Muscle of leg (tissue), 16 donors: ENCODE measurements at places on chromosomes 7 and 10.

GRCh38 chr7:47786557-47787248, 161.6 kb downstream of the PKD1L1 start:
- H3K27ac ChIP-seq: peak overlapping the region; percentile 49
- no peaks in the 10 kb centered on the region for H3K36me3 ChIP-seq
- peaks cover 12% of the 10 kb centered on the region for H3K4me1 ChIP-seq
- H3K4me3 ChIP-seq: no peak overlapping the region
- no peaks in the 10 kb centered on the region for H3K27me3 ChIP-seq
- peak; percentile 85 for DNase-seq

- no peaks in the 10 kb centered on the region for H3K27me3 ChIP-seq
- H3K36me3 ChIP-seq: no peaks in the 10 kb centered on the region
- H3K4me3 ChIP-seq: no peak overlapping the region
- H3K27ac ChIP-seq: no peak overlapping the region
- DNase-seq: no peak
Measured at GRCh38 chr7:94060752-94061151, 56.6 kb upstream of the BET1 start.

DNA sequence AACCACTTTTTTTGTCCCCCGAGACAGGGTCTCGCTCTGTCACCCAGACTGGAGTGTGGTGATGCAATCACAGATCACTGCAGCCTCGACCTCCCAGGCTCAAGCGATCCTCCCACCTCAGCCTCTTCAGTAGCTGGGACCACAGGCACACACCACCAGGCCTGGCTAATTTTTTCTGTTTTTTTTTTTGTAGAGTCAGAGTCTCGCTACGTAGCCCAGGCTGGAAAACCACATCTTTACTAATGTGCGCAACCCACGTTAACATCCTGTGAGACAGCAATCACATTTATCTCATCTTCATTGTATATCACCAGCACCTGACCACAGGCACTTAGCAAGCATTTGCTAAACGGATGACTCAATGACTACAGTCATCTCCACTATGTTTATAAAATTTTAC, 77.8 kb upstream of the ATP6V0A4 start:
- no peak overlapping the region for H3K4me3 ChIP-seq
- H3K4me1 ChIP-seq: no peaks in the 10 kb centered on the region
- no peak overlapping the region for H3K27ac ChIP-seq

DNA sequence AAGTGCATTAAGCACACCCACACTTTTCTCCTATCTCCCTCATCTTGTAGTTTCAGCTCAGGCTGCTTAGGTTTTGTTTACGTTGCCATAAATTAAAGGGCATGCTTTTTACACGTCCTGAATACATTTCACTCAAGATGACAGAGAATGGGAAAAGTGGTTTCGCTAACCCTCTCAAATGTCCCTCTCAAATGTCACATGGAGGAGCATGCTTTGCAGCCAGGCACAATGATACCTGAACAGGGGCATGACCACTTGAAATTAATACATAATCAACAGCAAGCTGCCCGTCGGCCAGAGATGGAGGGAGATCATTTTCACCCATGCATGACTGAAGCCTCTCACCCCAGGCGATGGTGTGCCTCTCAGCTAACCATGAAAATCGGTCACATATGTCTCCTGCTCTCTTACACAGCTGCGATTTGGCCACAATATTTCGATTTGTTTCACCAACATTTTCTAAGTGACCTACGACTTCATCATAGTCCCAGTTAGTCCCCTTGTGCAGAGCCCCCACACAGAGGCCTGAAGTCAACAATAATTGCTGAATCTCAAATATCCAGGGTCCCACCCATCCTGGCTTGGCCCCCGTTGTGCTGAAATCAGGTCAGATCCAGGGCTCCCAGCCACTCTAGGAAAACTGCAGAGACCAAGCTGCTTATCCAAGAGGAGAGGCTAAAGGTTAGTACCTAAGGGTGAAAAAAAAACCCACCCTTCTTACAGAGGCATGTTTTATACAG, 373.9 kb upstream of the NFE2L3 start:
- H3K4me1 ChIP-seq: peaks cover 18% of the 10 kb centered on the region
- H3K36me3 ChIP-seq: no peaks in the 10 kb centered on the region
- peak; percentile 75 for DNase-seq
- no peaks in the 10 kb centered on the region for H3K27me3 ChIP-seq
- no peak overlapping the region for H3K4me3 ChIP-seq
- H3K27ac ChIP-seq: no peak overlapping the region

DNA sequence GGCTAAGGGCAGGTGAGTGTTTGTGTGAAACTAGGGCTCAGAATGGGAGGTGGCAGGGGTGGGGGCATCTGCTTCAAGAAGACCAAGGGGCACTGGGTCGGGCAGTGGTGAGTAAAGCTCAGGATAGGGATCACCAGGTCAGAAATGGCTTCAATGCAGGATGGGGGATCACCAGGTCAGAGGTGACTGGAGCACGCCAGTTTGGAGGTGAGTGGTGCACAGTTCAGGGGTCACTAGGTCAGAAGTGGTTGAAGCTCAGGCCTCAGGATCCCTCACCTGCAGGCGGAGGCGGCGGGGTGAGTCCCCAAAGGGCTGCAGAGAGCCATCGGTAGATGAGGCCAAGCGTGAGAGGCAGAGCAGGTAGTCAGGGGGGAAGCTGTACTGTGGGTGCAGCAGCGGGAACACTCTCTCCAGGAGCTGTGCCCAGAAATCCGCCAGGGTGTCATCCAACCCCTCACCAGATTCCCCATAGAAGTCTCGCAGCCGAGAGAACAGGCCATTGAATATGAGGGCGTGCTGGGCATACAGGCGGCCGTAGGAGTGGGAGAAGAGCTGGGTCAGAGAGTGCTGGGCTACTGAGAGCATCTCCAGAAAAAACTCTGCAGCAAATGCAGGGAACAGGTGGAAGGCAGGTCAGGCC, 1.8 kb downstream of the GPC2 start:
- H3K4me1 ChIP-seq: peaks cover 21% of the 10 kb centered on the region
- no peak overlapping the region for H3K27ac ChIP-seq
- no peak for DNase-seq
- peaks cover 20% of the 10 kb centered on the region for H3K27me3 ChIP-seq

DNA sequence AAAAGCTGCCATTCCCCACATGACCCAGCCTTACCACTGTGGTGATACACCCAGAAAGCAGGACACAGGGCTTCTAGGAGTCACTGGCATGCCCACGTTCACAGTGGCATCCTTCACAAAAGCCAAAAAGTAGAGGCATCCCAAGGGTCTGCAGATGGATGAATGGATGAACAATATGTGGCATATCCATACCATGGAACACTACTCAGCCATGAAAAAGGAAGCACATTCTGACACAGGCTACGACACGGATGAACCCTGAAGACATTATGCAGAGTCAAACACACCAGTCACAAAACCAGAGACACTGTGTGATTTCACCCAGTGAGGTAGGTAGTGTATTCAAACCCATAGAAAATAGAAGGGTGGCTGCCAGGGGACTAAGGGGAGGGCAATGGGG, 104.7 kb upstream of the DDC start:
- H3K4me3 ChIP-seq: no peak overlapping the region
- no peak for DNase-seq
- no peak overlapping the region for H3K27ac ChIP-seq
- no peaks in the 10 kb centered on the region for H3K27me3 ChIP-seq
- peaks cover 6% of the 10 kb centered on the region for H3K36me3 ChIP-seq
- peaks cover 5% of the 10 kb centered on the region for H3K4me1 ChIP-seq

DNA sequence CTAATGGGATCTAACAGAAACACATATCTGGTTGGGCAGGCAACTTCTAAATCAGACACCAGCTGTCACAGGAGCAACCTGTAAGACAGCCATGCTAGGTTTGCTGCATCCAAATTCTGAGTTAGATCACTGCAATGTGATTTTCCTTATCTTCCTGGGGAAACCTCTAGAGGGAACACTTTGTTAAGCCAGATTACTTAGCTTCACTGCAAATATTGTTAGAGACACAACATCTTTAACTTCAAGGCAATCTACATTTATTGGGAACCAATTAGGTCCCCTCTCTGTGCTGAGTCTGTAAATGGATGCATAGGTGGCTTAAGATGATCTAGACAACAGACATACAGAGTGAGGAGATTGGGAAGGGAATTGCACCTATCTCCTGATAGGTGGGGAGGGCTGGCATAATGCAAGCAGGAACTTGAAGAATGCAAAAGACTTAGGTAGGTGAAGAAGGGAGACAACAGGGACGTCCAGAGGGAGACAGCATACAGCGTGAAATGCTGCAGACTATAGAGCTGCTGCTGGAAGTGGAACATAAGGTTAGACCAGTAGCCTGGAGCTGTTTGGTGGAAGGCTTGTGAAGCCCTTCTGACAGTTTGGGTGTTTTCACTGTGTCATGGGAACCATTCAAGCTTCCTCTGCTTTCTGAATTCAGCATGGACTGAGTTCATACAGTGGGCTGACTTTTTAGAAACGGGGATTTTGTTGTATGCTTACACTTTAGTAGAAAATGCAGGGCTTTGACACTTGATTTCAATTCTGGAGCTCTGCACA, 109.8 kb upstream of the ELMO1 start:
- DNase-seq: no peak
- no peaks in the 10 kb centered on the region for H3K36me3 ChIP-seq
- no peaks in the 10 kb centered on the region for H3K27me3 ChIP-seq
- H3K27ac ChIP-seq: no peak overlapping the region
- H3K4me3 ChIP-seq: no peak overlapping the region

DNA sequence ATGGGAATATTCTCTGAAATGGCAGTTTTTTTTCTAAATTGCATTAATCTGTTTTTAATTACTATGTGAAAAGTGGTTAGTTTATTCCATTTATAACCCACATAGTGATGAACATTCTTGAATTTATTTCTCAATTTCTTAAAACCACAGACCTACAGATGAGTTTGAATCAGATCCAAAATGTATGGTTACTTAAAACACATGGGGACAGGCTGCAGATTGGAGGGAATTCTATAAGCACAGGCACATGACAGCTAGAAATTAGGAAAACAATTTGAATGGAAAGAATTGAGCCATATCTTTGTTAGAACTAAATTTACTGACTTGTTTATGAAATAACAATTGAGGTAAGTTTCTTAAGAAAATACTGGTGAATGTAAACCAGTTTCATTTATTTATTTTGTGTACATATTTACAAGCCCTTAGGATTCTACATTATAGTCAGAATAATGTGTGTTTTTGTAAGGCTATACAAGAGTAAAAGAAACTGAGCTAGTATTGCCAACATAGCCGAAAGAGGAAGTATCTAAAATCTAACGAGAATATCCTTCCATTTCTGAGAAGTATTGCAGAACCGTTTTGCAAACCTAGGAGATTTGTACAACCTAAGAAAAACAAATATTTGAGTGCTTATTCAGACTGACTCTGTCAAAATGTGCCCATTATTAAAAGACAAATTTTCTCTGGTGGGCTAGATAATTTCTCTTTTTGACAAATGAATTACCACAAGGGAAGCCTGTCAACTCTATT, 434.3 kb upstream of the SEMA3D start:
- no peaks in the 10 kb centered on the region for H3K27me3 ChIP-seq
- peak; percentile 33 for DNase-seq
- H3K4me3 ChIP-seq: no peak overlapping the region
- no peaks in the 10 kb centered on the region for H3K36me3 ChIP-seq
- no peak overlapping the region for H3K27ac ChIP-seq

DNA sequence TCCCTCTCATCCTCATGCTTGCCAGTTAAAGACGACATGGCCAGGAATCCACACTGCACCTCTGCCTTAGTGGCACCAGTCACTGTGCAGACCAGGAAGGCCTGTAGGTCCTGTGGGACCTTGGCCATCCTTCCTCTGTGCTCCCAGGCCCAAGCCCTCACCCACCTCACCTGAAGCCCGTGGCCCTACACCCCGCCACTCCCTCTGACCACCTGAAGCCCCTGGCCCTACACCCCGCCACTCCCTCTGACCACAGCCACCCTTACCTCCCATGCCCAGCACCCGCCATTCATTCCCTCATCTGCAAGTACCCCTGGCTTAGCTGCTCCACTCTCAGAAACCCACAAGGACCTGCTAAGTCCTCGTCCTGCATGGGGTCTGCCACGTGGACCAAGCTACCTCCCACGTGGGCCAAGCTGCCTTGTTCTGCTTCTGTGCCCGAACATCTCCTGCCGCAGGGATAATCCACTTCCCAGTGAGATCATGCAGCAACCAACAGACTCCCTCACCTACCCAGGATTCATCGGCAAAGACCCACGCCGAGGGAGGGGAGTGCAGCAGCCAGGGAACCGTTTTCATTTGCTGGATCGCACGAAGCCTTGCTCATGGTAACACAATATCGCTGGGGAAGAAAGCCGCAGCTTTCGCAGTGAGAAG, 151.2 kb downstream of the TCERG1L start:
- H3K4me1 ChIP-seq: no peaks in the 10 kb centered on the region
- H3K27me3 ChIP-seq: peaks cover 15% of the 10 kb centered on the region
- H3K4me3 ChIP-seq: no peak overlapping the region
- H3K36me3 ChIP-seq: no peaks in the 10 kb centered on the region

DNA sequence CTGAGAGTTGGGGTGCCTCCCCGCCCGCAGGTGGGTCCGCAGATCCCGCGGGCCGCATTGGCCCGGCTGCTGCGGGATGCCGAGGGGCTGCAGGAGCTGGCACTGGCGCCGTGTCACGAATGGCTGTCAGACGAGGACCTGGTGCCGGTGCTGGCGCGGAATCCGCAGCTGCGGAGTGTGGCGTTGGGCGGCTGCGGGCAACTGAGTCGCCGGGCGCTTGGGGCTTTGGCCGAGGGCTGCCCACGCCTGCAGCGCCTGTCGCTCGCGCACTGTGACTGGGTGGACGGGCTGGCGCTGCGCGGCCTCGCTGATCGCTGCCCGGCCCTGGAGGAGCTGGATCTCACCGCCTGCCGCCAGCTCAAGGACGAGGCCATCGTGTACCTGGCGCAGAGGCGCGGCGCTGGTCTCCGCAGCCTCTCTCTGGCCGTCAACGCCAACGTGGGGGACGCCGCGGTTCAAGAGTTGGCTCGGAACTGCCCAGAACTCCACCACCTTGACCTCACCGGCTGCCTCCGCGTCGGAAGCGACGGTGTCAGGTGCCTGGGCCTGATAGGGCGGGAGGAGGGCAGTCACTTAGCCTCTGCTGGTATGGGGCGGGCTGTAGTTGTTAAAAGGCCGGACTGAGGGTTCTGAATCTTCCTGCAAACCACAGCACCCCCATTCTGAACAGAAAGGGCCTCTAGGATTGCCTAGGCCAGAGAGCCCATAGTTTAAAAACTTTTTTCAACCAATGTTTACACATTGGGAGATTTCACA, 1.3 kb downstream of the FBXL15 start:
- peak overlapping the region; percentile 93 for H3K4me3 ChIP-seq
- peaks cover 33% of the 10 kb centered on the region for H3K4me1 ChIP-seq
- H3K27ac ChIP-seq: peak overlapping the region; percentile 1

GRCh38 chr7:3393862-3394261, 92.8 kb downstream of the SDK1 start:
- no peak overlapping the region for H3K4me3 ChIP-seq
- H3K27ac ChIP-seq: no peak overlapping the region
- H3K4me1 ChIP-seq: no peaks in the 10 kb centered on the region
- no peak for DNase-seq
- H3K36me3 ChIP-seq: no peaks in the 10 kb centered on the region

- no peak overlapping the region for H3K4me3 ChIP-seq
- no peaks in the 10 kb centered on the region for H3K36me3 ChIP-seq
- H3K27me3 ChIP-seq: peaks cover 36% of the 10 kb centered on the region
- no peak for DNase-seq
Measured at GRCh38 chr7:25863729-25864110, 288.3 kb upstream of the NFE2L3 start.
